ENCODE measurements at places on chromosomes 12 and 14.

GRCh38 chr12:125794401-125794800 lies 729.2 kb downstream of the AACS start:
- DNase-seq = no peak

GRCh38 chr14:98943907-98944306 lies 328.1 kb downstream of the BCL11B start:
- no peak for DNase-seq

- no peak for DNase-seq
Measured at GRCh38 chr14:102911991-102912761, 10.3 kb upstream of the AMN start.

DNA sequence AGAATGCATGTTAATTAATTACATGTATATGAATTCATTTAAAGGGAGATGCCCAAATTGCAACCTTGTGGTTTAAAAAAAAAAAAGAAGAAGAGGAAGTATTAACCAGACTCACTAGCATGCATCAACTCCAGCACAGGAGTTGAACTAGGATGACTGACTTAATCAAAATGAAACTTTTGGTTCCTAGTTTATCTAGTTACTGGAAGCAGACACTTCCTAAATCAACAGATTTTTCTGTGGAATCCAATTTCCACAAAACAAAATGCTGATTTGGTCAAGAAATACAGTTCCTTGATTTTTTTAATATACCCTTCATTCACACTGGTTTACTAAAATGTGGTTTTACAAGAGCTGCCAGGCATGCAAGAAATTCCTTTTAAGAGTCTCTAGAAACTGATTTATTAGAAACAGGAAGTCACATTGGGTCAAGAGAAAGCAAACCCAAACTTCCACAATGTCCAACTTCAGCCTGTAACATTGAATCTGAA lies 41.6 kb downstream of the ITPR2 start:
- no peak for DNase-seq

DNA sequence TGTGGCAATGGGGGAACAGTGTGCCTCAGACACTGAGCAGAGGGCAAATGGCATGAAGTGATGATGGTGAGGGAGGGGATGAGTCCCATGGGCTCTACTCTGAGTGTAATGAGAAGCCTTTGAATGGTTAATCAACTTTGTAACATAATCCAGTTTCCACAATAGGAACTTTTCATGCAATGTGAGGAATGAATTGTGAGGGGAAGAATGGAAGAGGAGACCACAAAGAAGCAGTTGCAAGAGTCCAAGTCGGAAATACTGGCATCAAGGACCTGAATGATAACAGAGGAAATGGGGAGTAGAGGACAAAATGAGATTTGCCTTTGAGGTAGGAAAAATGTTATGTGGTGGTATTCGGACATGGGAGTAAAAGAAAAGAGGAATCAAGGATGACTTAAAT lies 476.9 kb upstream of the PRICKLE1 start:
- no peak for DNase-seq

DNA sequence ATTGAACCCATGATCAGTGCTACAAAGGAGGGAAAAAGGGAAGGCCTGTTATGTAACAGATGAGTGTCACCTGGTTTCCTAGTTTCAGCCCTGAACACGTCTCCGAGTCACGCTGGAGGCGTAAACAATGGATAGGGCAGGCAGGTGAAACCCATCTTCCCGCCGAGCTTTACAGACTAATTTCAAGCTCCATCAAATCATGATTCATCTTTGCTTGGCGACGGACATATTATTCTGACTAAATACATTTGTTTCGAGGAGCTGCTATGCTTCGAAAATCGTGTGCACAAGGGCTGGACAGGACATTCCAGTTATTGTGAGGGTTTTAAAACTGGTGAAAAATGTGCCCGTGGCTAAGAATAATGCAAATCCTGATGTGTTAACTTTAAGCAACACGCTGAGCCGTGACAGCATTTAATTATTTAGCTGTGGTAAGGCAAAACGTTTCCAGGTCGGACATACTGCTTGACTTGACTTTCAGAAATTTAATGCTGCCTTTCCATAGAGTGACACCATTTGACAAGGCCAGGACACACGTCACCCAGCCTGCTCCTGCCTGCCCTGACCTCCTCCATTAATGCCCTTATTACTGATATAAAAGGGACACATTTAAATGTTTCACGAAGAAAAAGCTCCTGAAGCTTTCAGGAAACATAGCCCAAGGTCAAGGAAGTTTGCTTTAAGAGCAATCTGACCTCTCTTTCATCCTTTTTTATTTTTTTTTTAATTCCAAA lies 1203.5 kb upstream of the TMEM132C start:
- DNase-seq = no peak

DNA sequence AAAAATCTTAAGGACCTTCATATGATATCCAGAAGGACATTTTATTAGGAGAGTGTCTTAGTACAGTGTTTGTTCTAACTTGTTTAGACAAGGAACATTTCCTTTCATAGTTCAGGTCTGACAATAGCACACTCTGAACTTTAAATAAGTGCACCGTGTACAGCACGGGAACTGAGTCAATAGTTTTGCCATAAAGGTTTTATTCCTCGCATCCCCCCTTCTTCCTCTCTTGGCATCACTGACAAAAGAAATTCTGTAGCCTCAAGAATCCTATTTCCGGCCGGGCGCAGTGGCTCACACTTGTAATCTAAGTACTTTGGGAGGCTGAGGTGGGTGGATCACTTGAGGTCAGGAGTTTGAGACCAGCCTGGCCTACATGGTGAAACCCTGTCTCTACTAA lies 58.3 kb downstream of the TMCC3 start:
- no peak for DNase-seq

- no peak for DNase-seq
Measured at GRCh38 chr14:37641117-37641516, 45.7 kb downstream of the TTC6 start.

DNA sequence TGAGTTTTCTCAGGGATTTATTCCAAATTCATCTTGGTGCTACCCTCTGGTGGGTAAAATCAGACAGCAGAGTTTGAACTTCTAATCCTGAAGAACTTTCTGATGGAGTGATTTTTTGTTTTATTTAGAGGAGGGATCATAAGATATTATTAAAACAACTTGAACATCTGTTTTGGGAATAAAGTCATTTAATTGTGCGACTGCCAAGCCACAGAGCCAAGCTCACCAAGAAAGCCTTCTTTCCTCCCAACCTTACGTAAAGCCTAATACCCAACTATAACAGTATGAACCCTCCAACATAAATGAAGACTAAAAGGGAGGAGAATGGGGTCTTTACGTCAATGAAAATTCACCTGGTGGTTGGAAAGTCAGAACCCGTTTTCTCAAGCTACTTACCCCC lies 205.5 kb upstream of the IGF1 start:
- no peak for DNase-seq

DNA sequence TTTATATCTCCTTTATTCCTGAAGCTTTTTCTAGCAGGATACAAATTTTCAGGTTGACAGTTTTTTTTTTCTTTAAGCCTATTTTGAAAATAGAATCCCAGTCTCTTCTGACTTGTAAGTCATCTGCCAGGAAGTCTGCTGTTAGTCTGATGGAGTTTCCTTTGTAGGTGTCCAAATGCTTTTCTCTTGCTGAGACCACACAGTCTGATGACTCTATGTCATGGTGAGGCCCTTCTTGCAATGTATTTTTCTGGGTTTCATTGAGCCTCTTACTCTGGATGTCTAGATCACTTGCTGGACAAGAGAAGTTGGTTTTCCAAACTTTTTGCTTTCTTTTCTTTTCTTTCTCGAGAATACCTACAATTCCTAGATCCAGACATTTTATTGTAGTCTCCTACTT lies 30.6 kb downstream of the USP15 start:
- DNase-seq = no peak

DNA sequence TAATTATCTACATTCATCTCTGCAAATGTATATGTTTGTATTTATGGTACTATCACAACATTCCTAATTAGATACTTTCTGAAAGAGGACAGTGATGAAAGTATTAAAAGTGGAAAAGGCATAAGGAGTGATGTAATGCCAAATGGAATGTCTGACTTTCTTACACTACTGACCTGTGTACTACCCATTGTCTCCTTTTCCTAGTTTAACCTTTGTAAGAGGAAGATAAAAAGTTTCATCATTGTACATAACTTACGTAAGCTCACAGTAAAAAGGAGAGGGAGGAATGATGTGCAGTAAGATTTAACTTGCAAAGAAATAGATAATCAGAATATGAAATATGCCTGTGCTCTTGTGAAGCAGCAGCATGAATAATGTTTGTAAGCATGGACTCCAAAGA lies 55.9 kb downstream of the SOX5 start:
- DNase-seq = no peak

DNA sequence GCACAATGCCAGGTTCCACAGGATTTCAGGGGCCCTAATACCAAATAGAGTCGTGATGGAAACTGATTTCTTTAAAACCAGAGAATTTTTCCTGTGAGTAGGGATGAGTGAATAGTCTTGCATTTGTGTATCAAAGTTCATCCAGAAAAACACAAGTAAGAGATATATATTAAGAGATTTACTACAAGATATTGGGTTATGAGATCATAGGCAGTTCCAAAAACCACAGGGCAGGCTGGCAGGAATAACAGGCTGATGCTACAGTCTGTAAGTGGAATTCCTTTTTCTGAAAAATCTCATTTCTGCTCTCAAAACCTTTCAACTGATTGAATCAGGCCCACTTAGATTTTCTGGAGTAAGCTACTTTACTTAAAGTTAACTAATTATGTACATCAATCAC lies 1756.2 kb upstream of the SEL1L start:
- no peak for DNase-seq

DNA sequence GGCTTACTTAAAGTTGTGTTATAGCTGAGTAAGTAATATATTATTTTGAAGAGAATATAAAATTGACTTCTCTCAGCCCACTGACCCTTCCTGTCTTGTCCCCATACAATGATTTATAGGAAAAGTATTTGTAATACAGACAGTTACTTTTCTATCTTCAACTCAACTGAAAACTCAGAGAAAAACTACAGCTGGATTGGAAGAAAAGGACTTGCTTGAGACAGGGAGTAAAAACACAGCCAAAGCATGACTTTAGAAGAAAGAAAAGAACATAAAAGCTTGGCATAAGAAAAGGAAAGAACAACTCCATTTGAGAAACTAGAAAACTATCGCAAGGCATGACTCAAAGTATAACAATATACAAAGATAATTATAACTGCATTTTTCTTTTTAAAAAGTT lies 57.5 kb downstream of the MSRB3 start:
- DNase-seq = no peak

- no peak for DNase-seq
Measured at GRCh38 chr14:93538413-93538812, 107.7 kb downstream of the UNC79 start.

- no peak for DNase-seq
Measured at GRCh38 chr12:107393043-107393717, 292.4 kb upstream of the PWP1 start.

DNA sequence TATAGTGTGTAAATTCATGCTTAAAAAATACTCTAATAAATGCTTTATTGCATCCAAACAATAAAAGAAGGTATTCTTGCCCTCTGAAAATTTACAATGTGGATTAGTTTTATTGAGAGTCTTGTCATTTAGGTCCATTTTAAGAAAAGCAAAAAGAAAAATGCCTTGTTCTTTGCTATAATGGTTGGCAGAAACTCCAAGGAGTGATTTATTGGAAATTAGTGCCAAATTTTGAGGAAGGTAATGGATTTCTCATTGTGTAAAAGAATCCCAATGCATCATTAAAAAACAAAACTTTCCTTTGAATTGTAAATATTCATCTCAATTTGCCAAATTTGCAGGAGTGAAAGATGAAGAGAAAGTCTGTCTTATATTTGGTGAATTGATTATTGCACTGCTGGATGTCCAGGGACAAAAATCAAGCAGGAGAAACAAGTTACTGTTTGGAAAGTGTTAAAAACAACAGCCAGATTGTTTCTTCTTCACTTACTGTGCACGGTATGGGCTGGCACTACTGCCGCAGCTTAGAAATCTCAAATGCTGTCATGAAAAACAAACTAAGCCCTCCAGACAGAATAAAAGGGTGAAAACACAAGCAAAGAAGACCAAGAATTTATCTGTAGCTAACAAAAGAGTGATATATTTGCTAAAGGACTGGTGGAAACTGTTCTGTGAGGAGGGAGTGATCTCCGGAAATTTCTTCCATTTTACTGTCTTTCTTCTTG lies 511.7 kb downstream of the TMTC2 start:
- no peak for DNase-seq

- DNase-seq = no peak
Measured at GRCh38 chr14:70020352-70021170, 141.3 kb downstream of the SMOC1 start.

- no peak for DNase-seq
Measured at GRCh38 chr14:67856827-67857226, 37.2 kb downstream of the RAD51B start.

- no peak for DNase-seq
Measured at GRCh38 chr12:25458047-25458552, 95.0 kb downstream of the LMNTD1 start.

DNA sequence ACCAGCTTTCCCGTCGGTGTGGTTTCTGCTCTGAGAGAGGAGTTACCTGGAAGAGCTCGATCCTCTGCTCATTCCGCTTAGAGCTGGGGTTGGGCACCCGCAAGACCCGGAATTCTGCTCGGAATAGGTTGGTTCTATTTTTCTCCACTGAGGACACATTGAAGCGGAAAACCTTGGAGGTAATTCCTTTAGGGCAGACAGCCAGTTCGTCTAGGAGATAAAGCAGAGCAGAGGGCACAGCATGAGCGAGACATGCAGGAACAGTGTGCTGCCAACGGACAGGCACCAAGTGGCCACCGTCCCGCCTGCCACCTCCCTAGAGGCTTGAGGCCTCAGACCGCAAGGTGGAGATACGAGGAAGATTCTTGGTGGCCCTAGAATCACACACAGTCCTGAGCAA lies 10.3 kb downstream of the TGFB3 start:
- DNase-seq = no peak

- DNase-seq = no peak
Measured at GRCh38 chr14:33307691-33308251, 369.1 kb downstream of the NPAS3 start.

DNA sequence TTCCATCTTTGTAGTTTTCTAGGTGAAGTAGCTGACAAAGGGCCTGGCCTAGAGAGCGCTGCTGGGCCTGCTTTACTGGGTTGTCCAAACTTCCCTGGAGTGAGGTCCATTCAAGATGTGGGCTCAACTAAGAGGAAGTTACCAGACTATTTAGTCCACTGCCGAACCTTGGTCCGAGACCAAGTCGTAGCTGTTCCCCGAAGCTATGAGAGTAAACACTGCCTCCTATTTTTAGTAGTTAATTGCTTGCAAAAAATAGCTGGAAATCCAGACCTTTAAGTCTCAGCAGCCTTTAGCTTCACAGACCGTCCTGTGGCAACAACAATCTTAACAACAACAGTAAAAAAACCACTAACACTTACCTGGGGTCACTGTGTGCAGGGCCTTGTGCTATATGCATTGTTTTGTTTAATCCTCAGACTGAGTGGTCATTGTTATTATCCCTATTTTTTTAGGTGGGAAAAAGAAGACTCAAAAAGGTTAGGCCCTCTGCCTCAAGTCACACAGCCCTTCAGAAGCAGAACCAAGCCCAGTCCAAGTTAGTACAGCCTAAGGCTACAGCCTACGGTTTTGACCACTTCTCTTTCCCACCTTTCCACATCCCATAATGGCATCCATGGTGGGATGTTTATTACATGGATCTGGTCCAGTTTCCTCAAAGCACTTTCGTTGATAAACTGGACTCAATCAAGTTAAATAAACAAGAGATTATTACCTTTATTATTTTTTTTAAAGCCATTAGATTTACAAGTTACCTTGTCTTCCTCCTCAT lies 30.6 kb downstream of the SOCS2 start:
- DNase-seq = no peak

GRCh38 chr12:106987846-106988245 lies 900 bp upstream of the MTERF2 start:
- DNase-seq = no peak

GRCh38 chr14:65137648-65138307 lies 35.5 kb upstream of the MAX start:
- no peak for DNase-seq

Data from activated T-helper 1 cell treated with anti-CD3 and anti-CD28 coated beads, Interleukin-12 subunit alpha, Interleukin-12 subunit beta, Interleukin-2, Interleukin-4 antibody, amounts not matched to agents 30 ng/mL and 10 ng/mL and 1 ng/mL, durations not matched to agents 14 hours and 24 hours and 36 hours (primary cell).